Vagina (tissue), 2 donors: ENCODE measurements at places on chromosomes 1 and 21. TPM values are rescaled to one million over a fixed set of nuclear protein-coding genes. Genes with fewer than 3 reads are reported as not detected.

Gene C1orf226
- 2.7 TPM for total RNA-seq

Gene NLRP3
- total RNA-seq: 1.7 TPM

Gene LEFTY1
- not detected for total RNA-seq

Gene LORICRIN
- total RNA-seq: not detected

Gene SFPQ
- total RNA-seq: 197 TPM

Gene FMO5
- 3.4 TPM for total RNA-seq

Gene GJB3
- 24.6 TPM for total RNA-seq

Gene GPR52
- 2.7 TPM for total RNA-seq

Gene CCDC185
- not detected for total RNA-seq

Gene VHLL
- total RNA-seq: not detected

Gene CFAP74
- not detected for total RNA-seq

Gene FLAD1
- total RNA-seq: 20.6 TPM

Gene FCRL5
- 0.49 TPM for total RNA-seq

Gene LENEP
- not detected for total RNA-seq

Gene SH3BGR
- total RNA-seq: 1.2 TPM

Gene FTCD
- total RNA-seq: not detected

Gene RGS13
- total RNA-seq: 0.98 TPM

DNA sequence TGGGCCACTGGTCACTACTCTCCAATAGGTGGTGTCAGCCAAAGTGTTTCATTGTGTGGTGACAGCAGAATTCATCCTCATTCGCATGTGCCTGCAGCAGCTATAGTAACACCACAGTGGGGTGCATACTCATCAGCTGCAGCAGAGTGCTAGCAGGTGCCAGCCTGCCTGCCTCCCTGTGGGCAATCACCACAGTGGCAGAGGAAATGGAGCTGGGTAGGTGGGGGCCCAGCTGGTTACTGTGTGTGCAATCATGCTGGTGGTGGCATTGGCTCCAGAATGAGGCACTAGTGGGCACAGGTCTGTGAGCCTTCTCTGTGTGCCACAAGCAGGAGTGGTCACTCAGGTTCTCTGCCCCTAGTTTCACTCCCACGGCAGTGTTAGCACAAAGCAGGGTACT lies 579.2 kb downstream of the PTPRC start:
- no peaks in the 10 kb centered on the region for H3K4me1 ChIP-seq
- no peaks in the 10 kb centered on the region for H3K27me3 ChIP-seq
- no peak overlapping the region for H3K27ac ChIP-seq
- H3K4me3 ChIP-seq: no peak overlapping the region

DNA sequence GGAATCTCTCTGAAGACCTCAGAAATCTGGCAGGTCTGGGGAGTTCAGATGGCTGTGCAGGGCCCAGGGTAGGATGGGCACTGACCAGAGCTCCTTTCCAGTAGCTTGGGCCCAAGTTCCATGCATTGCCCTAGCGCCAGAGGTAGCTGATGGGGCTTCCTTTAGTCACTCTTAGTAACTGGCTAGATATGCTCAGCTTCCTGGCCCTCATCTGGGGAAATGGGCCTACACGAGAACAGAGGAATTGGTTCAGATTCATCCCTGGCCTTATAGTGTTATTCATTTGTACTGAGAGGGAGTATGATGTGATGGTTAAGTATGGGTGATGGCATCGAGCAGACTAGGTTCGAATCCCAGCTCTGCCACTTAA lies 15.5 kb upstream of the PSMB2 start:
- no peaks in the 10 kb centered on the region for H3K36me3 ChIP-seq
- no peak for DNase-seq
- no peak overlapping the region for H3K4me3 ChIP-seq
- H3K27ac ChIP-seq: no peak overlapping the region

DNA sequence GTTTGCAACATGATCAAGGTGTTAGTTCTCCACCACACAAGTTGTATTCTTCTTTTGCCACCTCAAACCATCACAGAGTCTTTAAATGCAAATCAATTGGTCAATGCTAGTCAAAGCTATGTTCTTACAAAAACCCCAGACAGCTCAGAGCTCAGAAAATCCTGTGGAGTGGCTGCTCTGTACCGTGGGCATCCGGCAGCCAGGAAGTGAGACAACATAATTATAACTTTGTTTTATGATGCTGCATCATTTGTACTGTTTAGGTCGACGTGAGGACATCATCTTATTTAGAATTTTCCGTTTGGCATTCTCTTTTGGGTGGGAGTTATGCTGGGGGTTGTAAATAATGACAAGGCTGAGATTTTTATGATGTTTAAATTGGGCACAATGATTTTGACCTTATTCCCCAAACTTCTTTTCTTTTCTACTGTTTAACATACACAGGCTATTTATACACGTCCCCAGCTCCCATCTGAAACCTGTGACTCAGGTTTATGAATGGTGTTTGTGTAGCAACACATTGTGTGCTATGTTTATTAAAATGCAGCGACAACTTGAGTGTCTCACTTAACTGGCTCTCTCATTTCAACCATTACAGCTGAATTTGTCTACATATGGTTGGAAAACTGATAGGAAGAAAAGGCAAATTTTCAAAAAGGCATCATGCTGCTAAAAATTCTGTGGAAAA lies 124.0 kb downstream of the CNIH3 start:
- H3K4me3 ChIP-seq: no peak overlapping the region
- H3K27ac ChIP-seq: no peak overlapping the region
- H3K4me1 ChIP-seq: peaks cover 13% of the 10 kb centered on the region
- DNase-seq: no peak
- H3K36me3 ChIP-seq: no peaks in the 10 kb centered on the region

GRCh38 chr1:58805716-58806571 lies 22.1 kb upstream of the JUN start:
- H3K36me3 ChIP-seq: no peaks in the 10 kb centered on the region

- no peaks in the 10 kb centered on the region for H3K36me3 ChIP-seq
- no peak overlapping the region for H3K27ac ChIP-seq
- H3K4me1 ChIP-seq: no peaks in the 10 kb centered on the region
- DNase-seq: no peak
- H3K27me3 ChIP-seq: no peaks in the 10 kb centered on the region
Observed at GRCh38 chr21:31363720-31364119, 19.7 kb upstream of the TIAM1 start.

- H3K4me1 ChIP-seq: peaks cover 36% of the 10 kb centered on the region
- no peaks in the 10 kb centered on the region for H3K36me3 ChIP-seq
- no peak for DNase-seq
Observed at GRCh38 chr1:2538872-2539271, 8.8 kb upstream of the HES5 start.

GRCh38 chr1:246814890-246815289 lies 90.7 kb downstream of the SCCPDH start:
- no peaks in the 10 kb centered on the region for H3K4me1 ChIP-seq
- no peak overlapping the region for H3K4me3 ChIP-seq
- DNase-seq: no peak
- no peaks in the 10 kb centered on the region for H3K36me3 ChIP-seq
- no peaks in the 10 kb centered on the region for H3K27me3 ChIP-seq
- H3K27ac ChIP-seq: no peak overlapping the region

GRCh38 chr1:227270554-227270953 lies 47.7 kb downstream of the CDC42BPA start:
- DNase-seq: no peak
- H3K27ac ChIP-seq: no peak overlapping the region
- no peaks in the 10 kb centered on the region for H3K36me3 ChIP-seq
- H3K4me3 ChIP-seq: no peak overlapping the region
- no peaks in the 10 kb centered on the region for H3K27me3 ChIP-seq

DNA sequence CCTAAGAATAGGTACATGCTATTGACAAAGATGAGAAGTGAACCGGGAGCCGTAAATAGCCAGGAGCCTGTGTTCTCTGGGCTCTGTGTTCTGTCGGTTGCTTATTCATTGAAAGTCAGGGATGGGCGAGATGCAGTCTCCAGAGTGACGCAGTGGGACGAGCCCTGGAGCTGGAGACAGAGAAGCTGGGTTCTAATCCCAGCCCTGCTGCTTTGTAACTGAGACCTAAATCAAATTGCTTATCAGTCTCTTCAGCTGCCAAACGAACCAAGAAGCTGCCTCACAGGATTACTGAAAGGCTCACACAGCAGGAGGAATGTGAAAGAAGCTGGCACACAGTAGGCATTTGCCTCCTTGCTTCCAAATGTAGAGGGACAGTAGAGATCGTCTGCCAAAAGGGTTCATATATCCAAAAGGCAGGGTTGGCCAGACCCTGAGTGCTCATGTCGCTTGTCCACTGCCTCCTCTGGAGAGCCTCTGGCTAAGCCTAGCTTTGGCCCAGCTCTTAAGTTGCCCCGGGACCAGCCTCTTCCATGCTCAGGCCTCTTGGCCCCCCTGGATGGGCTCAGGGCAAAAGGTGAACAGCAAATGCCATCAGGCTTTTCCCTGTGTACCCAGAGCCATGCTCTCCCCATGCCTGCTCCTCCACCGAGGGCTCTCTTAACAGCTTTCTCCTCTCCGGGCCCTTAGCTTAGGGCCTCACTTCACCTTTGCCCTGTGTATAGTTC lies 134.2 kb upstream of the IPO9 start:
- no peak overlapping the region for H3K27ac ChIP-seq
- no peaks in the 10 kb centered on the region for H3K36me3 ChIP-seq
- no peak for DNase-seq
- no peak overlapping the region for H3K4me3 ChIP-seq
- H3K27me3 ChIP-seq: no peaks in the 10 kb centered on the region

- H3K36me3 ChIP-seq: no peaks in the 10 kb centered on the region
- H3K4me3 ChIP-seq: no peak overlapping the region
- H3K4me1 ChIP-seq: peaks cover 5% of the 10 kb centered on the region
- no peak overlapping the region for H3K27ac ChIP-seq
- no peaks in the 10 kb centered on the region for H3K27me3 ChIP-seq
- no peak for DNase-seq
Observed at GRCh38 chr1:89990976-89991831, 3.7 kb upstream of the ZNF326 start.

DNA sequence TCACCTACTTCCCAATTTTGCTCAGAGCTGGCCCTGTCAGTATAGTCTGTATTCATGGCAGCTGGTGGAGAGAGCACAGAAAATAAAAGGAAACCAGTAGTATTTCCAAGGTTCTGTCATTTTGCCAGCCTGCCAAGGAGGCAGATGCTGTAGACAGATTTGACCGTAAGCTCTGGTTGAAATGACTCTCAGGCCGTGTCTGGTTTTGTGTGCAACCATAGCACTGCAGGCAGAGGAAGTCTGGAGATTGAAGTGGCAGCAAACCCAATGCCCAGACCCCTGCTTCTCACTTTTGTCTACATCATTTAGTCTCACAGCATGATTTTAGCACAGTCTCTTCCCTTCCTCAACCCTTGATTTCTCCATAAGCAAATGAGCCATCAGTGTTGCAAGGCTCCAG lies 291.7 kb downstream of the PAPPA2 start:
- no peaks in the 10 kb centered on the region for H3K4me1 ChIP-seq
- no peak overlapping the region for H3K4me3 ChIP-seq
- no peak for DNase-seq
- no peaks in the 10 kb centered on the region for H3K36me3 ChIP-seq
- H3K27me3 ChIP-seq: no peaks in the 10 kb centered on the region

GRCh38 chr1:207702317-207702716 lies 49.5 kb upstream of the CD46 start:
- no peaks in the 10 kb centered on the region for H3K36me3 ChIP-seq
- no peak overlapping the region for H3K4me3 ChIP-seq
- DNase-seq: no peak
- H3K27me3 ChIP-seq: no peaks in the 10 kb centered on the region

- no peaks in the 10 kb centered on the region for H3K4me1 ChIP-seq
- H3K27ac ChIP-seq: no peak overlapping the region
- no peaks in the 10 kb centered on the region for H3K27me3 ChIP-seq
- no peaks in the 10 kb centered on the region for H3K36me3 ChIP-seq
- no peak overlapping the region for H3K4me3 ChIP-seq
Observed at GRCh38 chr1:58649555-58649954, 50.3 kb downstream of the MYSM1 start.

- H3K36me3 ChIP-seq: no peaks in the 10 kb centered on the region
- no peaks in the 10 kb centered on the region for H3K4me1 ChIP-seq
- no peaks in the 10 kb centered on the region for H3K27me3 ChIP-seq
- no peak overlapping the region for H3K4me3 ChIP-seq
Observed at GRCh38 chr1:107359472-107360241, 218.8 kb downstream of the NTNG1 start.

DNA sequence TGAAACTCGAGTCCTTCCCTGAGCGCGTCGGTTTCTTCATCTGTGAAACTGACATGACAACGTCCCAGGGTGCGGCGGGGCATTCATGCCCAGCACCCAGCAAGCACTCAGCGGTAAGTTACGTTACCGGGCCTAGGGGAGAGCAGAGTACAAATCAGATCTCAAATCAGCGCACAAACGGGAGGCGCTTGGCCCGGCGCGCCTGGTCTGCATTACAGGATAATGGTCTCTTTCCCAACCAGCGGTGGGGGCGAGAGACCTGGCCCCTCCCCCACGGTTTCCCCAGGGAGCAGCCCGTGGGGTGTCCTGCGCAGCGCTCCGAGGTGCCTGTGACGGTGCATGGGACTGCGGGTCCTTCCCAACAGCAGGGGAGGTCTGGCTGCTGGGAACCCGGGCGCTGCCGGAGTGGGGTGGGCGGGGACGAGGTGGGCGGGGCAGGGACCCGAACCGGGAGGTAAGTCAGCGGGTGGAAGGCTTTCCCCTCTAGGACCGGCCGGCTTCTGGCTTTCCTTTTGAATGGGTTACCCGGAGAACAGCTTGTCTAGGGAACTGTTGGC lies 1.0 kb downstream of the TMEM51 start:
- H3K36me3 ChIP-seq: no peaks in the 10 kb centered on the region
- peak overlapping the region; percentile 78 for H3K4me3 ChIP-seq
- peak overlapping the region; percentile 96 for H3K27ac ChIP-seq
- H3K4me1 ChIP-seq: peaks cover 54% of the 10 kb centered on the region
- no peaks in the 10 kb centered on the region for H3K27me3 ChIP-seq

GRCh38 chr1:228064741-228065542 lies 17.6 kb upstream of the ARF1 start:
- H3K4me1 ChIP-seq: peaks cover 12% of the 10 kb centered on the region
- H3K27ac ChIP-seq: no peak overlapping the region
- H3K36me3 ChIP-seq: no peaks in the 10 kb centered on the region
- H3K4me3 ChIP-seq: no peak overlapping the region
- peaks cover 6% of the 10 kb centered on the region for H3K27me3 ChIP-seq

- peak overlapping the region; percentile 47 for H3K27ac ChIP-seq
- H3K36me3 ChIP-seq: no peaks in the 10 kb centered on the region
- no peak for DNase-seq
- H3K4me3 ChIP-seq: peak overlapping the region; percentile 35
- H3K4me1 ChIP-seq: peaks cover 4% of the 10 kb centered on the region
Observed at GRCh38 chr1:218351391-218352074, 6.4 kb downstream of the TGFB2 start.

GRCh38 chr1:206658264-206658980 lies 23.1 kb downstream of the DYRK3 start:
- H3K36me3 ChIP-seq: no peaks in the 10 kb centered on the region
- peaks cover 6% of the 10 kb centered on the region for H3K4me1 ChIP-seq
- no peak for DNase-seq
- no peak overlapping the region for H3K4me3 ChIP-seq
- H3K27ac ChIP-seq: no peak overlapping the region

- peak overlapping the region; percentile 61 for H3K27ac ChIP-seq
- peaks cover 26% of the 10 kb centered on the region for H3K4me1 ChIP-seq
- H3K4me3 ChIP-seq: no peak overlapping the region
- DNase-seq: no peak
- no peaks in the 10 kb centered on the region for H3K27me3 ChIP-seq
Observed at GRCh38 chr21:38297194-38297631, 40.4 kb downstream of the KCNJ15 start.

GRCh38 chr1:226873771-226874578 lies 3.6 kb downstream of the PSEN2 start:
- DNase-seq: peak; percentile 84
- H3K4me1 ChIP-seq: peaks cover 13% of the 10 kb centered on the region

GRCh38 chr1:154937085-154937987 lies 817 bp upstream of the PMVK start:
- no peak for DNase-seq
- H3K36me3 ChIP-seq: no peaks in the 10 kb centered on the region
- peak overlapping the region; percentile 99 for H3K27ac ChIP-seq
- H3K4me1 ChIP-seq: peaks cover 61% of the 10 kb centered on the region
- peak overlapping the region; percentile 87 for H3K4me3 ChIP-seq
- no peaks in the 10 kb centered on the region for H3K27me3 ChIP-seq
